NCI-H1048 (cell line): ENCODE measurements at places on chromosomes 11 and 22.

DNA sequence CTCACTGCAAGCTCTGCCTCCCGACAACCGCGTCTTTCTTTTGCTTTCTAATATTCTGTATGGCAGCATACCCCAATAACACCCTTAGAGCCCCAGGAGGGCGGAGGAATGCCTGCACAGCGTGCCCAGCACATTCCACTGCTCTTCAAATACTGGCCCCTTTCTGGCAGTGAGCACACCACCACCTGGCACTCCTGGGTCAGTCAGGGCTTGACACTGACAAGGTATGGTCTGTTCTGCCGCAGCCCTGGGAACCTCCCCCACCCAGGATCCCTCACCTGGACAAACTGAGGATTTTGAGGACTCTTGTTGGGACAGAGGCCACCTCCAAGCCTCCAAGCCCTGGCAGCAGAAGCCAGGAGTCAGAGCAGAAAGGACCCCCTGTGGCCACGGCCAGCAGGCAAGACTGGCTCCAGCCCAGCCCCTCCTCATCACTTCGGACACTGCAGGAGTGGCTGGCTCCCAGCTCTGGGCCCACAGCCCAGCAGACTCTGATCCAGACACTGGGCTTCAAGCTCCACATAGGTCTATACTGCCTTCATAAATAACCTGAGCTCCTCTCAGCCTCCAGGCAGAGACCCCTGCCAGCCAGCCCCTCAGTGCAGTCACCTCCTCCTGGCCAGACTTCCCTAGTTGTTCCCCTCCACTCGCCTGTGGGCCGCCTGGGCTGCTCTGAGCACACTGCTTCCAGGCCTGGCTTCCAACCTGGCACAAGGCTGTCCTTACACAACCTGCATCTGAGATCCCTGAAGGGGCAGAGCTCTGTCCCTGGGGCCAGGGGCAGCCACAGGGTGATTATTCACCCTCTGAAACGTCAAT is 14.5 kb downstream of the CARS1 start:
- no peak for DNase-seq

DNA sequence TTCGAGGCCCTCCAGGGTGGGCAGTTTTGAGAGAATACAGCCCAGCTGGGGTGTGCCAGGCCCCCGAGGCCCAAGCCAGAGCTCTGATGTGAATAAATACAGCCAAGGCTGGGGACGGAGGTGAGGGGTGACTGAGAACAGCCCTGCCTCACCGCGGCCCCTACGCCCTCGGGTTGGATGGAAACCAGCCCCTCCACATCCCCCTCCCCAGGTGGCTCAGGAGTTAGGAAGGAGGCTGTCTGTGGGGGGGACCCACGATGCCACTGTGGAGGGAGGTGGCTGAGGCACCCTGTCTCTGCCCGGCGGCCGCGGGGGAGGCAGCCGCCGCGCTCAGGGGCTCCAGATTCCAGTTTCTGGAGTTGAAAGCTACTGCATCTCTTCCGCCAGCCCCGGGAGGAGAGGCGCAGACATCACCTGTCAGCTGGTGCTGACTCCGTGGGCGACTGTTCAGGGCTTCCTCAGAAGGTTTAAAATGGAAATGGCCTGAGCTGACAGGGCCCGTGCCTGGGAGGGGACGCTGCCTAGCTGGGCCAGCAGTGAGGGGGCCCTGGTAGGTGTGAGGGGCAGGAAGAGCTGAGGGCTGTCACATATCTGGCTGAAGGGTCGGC is 1.4 kb downstream of the FLRT1 start:
- DNase-seq = no peak

DNA sequence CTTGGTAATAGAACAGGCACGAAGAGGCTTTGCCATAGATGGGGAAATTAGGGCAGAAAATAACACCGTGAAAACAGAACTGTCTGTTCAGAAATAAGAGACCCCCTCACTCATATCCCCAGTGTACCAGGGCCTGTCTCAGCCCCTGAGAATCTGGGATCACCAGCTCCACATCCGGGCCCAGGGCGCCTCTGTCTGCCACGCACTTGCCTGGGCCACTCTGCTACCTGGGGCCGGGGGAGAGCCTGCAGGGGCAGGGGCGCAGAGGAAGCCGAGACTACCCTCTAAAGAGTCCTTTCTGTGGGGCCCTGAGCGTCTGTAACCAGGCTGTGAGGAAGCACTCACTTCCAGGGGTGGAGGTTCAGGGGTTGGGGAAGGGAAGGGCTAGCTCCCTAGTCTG is 19.8 kb downstream of the NECTIN1 start:
- no peak for DNase-seq

DNA sequence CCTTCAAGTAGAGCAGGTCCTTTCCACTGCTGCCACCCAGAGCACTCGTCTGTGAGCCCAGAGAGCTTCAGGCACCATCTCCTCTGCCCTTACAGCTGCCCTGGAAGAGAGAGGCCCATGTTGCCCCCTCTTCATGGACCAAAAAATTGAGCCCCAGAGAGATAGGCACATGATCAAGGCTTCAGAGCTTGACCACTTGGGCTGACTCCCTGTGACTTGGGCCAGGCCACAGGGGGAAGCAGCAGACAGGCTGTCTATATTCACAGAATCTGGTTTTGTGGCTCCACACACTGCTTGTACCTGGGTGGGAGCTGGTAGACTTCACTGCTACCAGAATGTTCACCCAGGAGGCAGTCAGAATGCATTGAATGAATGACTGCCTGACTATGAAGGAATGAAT is 58.2 kb downstream of the SMIM38 start:
- no peak for DNase-seq

GRCh38 chr11:22006901-22007300 is 186.0 kb upstream of the ANO5 start:
- no peak for DNase-seq

- no peak for DNase-seq
Observed at GRCh38 chr22:45091254-45091854, 72.4 kb upstream of the NUP50 start.
